ENCODE measurements at places on chromosomes 3 and 15.

- DNase-seq = no peak
Measured at GRCh38 chr3:106206146-106206545, 337.3 kb upstream of the CBLB start.

- no peak for DNase-seq
Measured at GRCh38 chr3:149356630-149357029, 20.8 kb downstream of the TM4SF1 start.

DNA sequence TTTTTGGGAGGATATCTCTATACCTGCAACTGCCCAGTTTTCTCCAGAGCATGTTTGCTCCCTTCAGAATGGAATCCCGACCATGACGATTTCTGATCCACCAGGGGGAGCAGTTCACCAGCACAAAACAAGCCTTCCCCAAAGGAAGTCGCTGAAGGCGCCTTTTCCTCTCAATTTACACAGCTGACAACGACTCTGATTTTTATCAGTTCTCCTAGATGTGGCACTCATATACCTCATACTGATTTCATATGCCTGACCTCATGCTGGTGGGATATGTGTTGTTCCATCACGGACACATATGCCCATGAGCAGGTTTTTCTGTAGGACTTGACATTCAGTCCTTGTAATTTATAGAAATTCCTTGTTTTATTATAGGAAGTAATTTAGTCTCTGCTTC, 1028.2 kb downstream of the MCTP2 start:
- DNase-seq = no peak

- DNase-seq = no peak
Measured at GRCh38 chr15:66156310-66156975, 97.1 kb downstream of the MEGF11 start.

DNA sequence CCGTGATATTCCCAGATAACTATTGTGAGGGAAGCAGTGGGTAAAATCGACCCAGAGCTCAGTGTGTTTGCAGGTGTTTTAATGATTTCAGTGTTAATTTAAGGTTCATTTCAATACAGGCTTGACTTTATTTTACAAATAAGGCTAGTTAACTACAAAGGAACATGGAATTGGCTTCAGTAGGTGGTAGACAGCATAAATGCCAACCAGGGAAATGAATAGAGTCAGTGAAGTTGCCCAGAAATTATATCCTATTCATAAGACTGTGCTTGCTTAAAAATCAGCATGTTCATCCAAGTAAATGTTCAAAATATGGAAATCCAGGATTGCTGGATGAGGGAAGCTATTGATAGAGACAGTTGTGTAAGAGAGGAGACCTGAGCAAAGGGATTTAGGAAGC, 66.1 kb downstream of the LARS2 start:
- no peak for DNase-seq

DNA sequence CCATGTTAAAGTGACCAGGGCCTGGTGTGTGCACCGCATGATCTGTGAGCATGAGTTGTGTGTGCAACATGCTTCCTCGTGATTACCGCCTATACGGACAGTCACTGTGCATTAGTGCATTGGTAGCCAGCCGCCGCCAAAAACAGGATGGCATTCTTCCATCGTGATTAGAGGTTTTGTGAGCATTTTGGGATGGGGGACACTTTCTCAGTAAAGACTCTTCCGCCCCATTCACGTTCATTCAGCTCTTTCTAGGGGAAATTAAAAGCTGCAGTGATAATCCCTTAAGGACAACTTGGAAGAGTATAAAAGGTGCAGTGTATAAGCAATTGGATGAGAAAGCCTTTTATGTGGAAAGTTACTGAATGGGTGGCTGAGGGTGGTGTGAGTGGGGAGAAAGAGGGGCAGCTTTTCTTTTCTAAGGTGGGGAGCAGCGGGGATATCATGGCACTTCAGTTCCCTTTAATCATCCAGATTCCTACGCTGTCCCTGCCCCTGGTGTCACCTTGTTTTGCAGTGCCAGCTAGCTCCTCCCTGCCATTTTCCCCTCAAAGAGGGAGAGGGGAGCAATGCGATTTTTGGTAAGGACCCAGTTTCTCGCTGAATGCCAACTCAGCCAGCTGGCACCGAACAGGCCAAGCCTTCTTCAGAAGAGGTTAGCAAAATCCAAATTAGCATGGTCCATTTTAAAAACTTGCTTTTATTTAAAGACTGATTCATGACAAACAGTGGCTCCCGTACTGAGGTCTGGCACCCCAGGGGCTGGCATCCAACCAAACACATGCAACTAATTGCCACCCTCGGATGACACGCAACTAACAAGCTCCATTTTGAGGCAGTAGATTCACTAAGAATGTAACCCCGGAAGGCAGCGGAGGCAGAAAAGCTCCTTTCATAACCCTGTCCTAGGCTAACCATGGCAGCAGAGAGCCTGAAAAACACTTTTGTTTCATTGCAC, 447.8 kb downstream of the FHIT start:
- no peak for DNase-seq

- no peak for DNase-seq
Measured at GRCh38 chr3:45654397-45654944, 34.7 kb upstream of the SACM1L start.

DNA sequence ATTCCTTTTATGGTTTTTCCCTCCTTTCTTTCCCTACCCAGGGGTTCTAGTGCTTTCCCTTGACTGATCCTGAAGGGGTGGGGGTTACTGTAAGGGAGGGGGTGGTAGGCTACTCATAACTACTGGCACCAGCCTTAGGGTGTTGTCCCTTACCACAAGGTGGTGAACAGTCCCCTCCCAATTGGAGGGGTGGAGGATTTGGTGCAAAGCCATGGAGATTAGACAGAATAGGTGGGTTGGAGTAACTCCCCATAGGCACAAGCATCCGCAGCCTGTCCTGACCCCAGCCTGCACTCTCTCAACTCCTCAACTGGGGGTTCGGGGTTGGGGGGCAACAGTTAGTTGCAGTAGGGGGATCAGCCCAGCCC, 2.6 kb upstream of the HYAL2 start:
- no peak for DNase-seq

- DNase-seq = no peak
Measured at GRCh38 chr3:18389108-18389733, 35.9 kb downstream of the SATB1 start.

GRCh38 chr15:75028991-75029377, 5.6 kb downstream of the PPCDC start:
- no peak for DNase-seq

DNA sequence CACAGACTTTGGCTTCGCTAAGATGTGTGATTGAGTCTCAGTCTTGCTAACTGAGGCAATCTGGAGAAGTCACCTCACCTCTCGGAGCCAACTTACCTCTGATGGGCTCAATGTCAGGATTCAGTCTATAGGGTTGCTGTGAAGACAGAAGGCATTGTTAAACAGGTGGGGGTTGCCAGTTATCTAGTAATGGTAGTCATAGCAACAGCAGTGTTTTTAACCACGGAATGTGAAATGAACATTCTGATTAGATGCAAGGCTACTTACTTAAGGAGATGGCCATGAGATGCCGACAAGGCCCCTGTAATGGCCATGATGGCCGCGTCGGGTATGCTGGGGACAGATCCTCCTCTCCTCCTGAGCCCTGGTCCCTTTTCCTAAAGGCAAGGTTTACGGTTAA, 243.1 kb downstream of the GABRG3 start:
- DNase-seq = no peak

GRCh38 chr3:65200310-65200970, 512.6 kb upstream of the ADAMTS9 start:
- no peak for DNase-seq

- no peak for DNase-seq
Measured at GRCh38 chr3:133831966-133832801, 26.6 kb downstream of the SRPRB start.

DNA sequence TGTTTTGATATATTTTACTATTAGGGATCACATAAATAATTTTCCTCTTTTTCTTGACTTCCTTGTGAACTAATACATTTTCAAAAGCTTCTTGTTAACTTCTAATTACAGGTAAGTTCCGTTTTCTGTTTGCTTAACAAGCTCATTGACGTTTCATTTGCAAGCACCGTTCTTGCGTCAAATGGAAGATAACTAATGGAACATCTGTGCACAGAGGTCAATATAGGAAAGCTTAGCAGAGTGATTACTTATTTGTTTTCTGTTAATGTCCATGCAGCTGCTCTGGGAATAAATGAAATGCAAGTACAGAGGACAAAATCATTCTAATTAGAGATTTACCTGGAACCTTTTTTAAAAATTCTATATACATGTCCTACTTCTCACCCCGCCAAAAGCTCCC, 115.5 kb upstream of the C2CD4B start:
- DNase-seq = no peak

- DNase-seq = no peak
Measured at GRCh38 chr15:97013491-97013890, 683.0 kb downstream of the NR2F2 start.

GRCh38 chr15:60423537-60423936, 25.8 kb upstream of the ANXA2 start:
- peak; percentile 84 for DNase-seq

- no peak for DNase-seq
Measured at GRCh38 chr15:51709031-51709430, 27.7 kb downstream of the SCG3 start.

GRCh38 chr15:100140527-100141308, 201.1 kb downstream of the ADAMTS17 start:
- no peak for DNase-seq

DNA sequence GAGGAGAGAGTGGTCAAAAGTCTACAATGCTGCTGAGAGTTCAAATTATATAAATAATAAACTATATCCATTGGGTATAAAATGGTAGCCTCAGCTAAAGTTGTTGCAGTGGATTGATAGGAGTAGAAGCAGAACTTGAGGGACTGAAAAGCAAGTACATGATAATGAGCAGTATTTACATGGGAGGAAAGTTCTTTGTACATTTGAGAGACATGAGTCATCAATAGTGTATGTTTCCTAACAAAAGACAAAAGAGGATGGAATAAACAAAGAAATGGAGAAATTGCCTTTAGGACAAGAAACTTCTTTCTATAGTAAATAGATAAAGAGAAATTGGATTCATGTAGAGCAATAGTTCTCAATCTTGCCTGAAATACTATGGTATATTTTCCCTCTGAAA, 110.0 kb upstream of the PLSCR5 start:
- peak; percentile 18 for DNase-seq

DNA sequence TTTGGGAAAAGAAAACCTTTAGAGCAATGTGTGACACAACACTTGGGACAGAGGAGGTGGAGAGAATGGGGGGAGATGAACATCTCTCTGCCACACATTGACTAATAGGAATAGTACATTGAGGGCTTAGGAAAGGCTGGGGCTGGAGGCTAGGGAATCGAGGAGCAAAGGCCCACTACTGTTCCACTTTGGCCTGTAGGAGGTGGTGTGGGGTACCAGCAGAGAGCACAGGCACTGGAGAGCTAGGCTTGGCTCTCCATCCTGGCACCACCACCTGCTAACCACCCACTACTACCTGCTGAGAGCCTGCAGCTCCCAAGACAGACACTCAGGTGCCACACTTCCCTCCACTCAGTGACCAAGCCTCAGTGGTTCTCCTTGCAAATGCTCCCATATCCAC, 19.4 kb downstream of the CCDC32 start:
- DNase-seq = no peak

- no peak for DNase-seq
Measured at GRCh38 chr3:137008131-137008530, 50.3 kb downstream of the IL20RB start.

- no peak for DNase-seq
Measured at GRCh38 chr3:127699416-127700300, 26.9 kb downstream of the ABTB1 start.

- no peak for DNase-seq
Measured at GRCh38 chr15:58854593-58854992, 78.9 kb downstream of the SLTM start.
